T-helper 17 cell (primary cell): ENCODE measurements at places on chromosomes 1 and 21.

DNA sequence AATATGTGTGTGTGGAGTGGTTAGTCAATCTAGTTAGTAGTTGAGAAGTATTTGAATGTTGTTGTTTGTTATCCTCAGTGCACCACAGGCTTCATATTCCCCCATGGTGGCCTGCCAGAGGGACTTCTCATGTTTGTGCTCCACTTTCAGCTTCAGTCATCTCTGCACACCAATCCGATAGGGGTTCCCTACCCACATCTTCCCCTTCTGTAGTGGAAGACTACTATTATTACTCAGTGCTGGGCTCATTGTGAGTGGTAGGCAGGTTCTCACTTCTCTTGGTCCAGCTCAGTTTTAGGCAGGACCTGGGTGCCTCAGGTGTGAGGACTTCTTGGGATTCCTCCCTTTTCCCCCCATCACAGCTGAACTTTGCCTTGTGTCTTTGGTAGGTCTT lies 14.2 kb downstream of the MT1HL1 start:
- DNase-seq = no peak

DNA sequence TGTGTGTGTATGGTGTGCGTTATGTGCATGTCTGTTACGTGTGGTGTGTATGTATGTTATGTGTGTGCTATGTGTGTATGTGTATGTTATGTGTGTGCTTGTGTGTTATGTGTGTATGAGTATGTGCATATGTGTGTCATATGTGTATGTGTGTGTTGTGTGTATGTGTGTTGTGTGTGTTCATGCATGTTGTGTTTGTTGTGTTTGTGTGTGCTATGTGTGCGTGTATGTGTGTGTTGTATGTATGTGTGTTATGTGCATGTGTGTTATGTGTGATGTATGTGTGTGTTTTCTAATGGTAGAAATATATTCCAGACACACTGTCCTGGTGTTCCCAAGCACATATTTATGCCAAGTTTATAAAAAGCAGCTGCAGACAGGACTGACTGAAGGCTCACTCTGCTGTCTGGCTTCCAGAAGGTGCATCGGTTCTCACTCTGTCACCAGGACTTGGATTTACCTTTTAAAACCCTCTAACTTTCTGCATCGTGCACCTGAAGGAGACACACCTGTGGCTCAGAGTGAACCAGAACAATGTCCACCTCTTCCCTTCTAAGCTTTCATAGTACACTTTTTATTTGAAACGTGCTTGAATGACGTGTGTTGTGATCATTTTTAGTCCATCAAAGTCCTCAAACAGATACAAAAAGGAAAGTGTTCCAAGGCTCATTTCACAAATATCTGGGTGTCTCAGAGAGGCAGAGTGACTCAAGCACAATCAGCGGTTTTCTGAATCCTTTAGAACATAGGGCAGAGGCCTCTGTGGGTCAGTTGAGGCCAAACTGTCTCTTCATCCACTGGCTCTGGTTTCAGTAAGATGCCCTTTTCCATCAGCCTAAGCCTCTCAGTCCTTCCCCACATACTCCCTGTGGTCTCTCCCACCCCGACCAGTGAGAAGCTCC lies 49.9 kb downstream of the TOMM20 start:
- DNase-seq = no peak

DNA sequence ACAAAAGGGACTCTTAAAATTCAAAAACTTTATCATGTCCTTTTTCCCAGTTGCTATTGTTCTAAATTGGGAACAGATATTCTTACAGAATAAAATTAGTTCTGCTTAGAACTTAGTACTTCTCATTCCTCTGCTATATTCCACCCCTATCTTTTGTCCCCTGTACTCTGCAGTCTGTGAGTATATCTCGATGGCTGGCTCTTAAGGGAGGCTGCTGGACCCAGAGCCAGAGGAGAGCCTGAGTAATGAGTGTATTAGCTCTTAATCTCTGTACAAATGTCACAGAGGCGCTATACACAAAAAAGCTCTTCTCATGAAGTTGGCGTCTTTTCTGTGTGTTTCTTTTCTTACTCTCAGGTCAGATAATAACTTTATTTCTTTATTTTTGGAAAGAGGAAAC lies 423.4 kb downstream of the ZP4 start:
- no peak for DNase-seq

DNA sequence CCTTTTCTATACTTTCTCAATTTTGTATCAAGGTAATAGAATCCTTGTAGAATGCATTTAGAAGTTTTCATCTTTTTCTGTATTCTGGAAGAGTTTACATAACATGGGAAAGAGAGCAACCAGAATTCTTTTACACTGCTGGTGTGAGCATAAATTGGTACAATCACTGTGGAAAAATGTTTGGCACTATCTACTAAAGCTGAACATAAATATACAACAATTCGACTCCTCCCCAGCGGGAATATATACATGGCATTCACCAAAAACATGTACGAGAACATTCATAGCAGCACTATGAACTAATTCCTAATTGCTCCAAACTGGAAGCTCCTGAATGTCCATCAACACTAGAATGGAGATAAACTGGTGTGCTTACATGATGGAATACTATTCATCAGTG lies 1.8 kb upstream of the ACBD6 start:
- no peak for DNase-seq

DNA sequence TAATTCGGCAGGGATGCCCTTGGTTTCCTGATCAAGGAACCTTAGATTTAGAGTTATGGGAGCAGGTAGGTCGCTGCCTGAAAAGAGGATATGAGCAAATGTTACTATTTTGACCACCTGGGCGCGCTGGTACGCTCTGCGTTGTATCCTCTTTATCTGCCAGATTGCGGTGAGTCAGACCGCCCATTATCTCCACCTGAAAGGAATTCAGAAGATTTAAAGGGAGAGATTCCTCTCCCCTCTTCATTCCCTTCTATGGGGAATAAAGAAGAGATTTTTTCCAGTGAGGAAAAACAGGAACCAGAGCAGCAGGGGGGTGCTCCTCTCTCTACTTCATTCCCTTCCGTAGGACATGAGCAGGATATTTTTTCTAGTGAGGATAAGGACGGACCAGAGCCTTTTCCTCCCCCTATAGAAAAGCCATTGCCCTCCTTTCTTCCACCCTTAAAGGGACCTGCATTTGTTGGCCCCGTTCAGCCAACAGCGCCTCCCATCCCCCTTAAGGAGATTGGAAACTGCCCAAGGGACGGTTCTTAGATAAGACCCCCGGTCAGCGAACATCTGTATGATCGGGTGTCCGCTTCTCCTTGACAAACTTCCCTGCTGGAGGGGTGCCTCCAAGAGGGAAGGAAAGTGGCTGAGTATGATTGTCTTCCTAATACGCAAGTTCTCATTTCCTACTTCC lies 34.1 kb downstream of the CLCA1 start:
- DNase-seq = no peak

- DNase-seq = no peak
These were observed 20.3 kb downstream of the AJAP1 start for GRCh38 chr1:4674676-4675075.

DNA sequence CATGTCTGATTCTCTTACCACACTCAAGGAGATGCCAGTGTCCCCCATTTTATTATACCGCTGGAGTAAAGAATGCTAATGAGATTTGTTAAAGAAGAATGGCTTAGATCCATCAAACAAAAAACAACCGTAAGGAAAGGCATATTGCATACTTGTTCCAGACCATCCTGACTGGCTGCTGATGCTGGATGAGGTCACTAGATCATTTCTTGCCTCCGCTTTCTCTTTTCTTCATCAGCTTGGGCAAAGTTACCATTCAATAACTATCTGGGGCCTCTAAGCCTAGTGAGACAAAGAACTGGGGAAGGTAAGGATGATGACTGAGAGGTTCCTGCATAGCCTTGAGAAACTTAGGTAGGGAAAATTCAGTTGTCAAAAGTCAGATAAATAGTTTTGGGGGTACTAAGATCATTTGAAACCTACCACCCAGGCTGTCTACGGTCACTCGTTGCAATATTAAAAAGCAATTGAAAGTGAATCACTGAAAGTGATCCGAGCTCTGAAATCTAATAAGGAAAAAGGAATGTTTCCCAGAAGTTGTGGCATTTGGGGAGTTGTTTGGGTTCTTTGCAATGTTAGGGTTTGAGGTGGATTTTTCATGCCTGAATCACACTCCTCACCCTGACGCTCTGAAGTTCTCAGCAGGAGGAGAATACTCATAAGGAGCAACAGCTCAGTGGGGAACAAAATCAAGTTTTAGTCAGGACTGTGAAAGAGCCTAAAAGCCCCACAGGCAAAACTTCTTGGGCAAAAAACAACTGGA lies 176.8 kb downstream of the HHIPL2 start:
- DNase-seq = no peak

GRCh38 chr1:205980237-205980870 lies 22.8 kb downstream of the RAB7B start:
- DNase-seq = no peak

- no peak for DNase-seq
These were observed 137.7 kb downstream of the COL11A1 start for GRCh38 chr1:102970496-102971078.

DNA sequence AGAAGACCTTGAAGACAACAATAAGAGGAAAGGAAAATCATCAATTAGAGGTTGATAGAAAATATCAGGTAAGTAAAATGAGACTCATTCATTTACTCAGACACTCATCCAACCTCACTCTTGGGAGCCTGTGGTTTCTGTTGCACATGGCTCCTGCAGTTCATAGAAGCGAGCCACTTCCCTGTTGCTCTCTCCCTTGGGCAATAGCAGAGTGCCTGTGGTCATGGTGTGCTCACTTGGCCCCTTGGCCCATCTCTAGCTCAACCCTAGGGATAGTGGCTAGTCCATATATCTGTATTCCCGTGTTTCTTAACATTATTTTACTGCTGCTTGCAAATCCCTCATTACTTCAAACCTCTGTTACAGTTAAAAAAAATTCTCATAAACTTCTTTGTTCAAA lies 368.6 kb downstream of the PTPRC start:
- DNase-seq = no peak

GRCh38 chr1:12434174-12434573 lies 183.8 kb downstream of the DHRS3 start:
- DNase-seq = no peak

DNA sequence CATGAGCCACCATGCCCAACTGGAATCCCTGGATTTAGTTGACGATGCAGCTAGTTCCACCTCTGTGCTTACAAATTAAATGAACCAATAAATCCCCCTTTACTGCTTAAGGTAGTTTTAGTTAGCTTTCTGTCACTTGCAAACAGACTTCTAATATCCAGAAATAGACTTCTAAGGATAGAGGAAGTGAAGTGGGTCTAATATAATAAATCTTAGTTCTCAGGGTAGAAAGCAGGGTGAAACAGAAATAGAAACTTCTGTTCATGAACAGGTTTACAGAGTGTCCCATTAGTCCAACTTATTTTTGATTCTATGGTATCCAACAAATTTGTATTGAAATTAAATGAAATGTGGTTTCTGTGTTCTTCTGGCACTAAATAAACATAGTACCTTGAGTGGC lies 20.1 kb downstream of the BCAS2 start:
- DNase-seq = no peak

DNA sequence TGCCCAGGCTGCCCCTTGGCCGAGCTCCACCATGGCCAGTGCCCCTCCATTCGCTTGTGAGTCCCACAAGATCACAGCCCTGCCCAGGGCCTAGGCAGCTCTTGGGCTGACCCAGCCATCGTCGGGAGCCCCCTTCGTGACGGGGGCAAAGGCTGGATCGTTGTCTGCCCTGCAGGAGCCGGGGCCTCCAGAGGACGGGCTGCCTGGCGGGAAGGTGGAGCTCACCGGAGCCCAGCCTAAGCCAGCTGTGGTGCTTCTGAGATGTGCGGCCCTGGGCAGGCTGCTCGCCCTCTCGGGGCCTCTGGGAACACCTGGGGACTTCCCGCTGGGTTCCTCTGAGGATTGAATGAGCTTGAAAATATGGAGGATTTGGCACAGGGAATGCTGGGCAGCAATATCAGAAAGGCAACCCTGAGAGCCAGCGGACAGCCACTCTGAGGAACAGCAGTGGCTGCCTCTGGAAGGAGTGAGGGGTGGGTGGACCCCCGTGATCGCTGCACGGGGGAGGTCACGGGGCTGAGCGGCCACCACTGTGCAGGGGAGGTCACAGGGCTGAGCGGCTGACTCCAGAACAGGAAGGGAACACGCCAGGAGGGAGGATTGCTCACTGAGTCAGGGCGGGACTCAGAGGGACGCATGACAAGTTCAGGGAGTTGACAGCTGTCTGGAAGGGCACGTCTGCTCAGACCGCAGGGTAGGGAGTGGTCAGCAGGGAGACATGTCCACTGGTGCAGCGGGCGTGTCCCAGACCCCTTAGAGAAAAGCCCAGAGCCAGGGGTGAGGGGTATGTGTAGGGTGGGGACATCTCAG lies 19.3 kb downstream of the TP73 start:
- no peak for DNase-seq

DNA sequence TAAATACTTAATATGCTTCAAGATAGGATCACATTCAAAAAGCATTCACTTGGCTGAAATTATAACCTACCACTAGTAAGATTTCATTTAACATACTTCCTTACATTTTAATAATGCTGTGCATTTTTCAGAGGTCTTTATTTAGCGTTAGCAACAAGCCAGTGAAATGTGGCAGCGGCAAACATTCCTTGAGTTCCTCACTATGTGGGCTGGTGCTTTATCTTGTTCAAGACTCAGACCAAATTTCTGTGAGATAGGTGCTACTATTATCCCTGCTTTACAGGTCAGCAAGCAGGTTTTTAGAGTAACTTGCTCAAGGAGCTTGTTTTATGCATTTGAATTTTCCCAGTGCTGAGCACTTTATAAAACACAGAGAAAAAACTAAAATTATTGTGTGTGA lies 132.7 kb downstream of the PLPPR4 start:
- DNase-seq = no peak

DNA sequence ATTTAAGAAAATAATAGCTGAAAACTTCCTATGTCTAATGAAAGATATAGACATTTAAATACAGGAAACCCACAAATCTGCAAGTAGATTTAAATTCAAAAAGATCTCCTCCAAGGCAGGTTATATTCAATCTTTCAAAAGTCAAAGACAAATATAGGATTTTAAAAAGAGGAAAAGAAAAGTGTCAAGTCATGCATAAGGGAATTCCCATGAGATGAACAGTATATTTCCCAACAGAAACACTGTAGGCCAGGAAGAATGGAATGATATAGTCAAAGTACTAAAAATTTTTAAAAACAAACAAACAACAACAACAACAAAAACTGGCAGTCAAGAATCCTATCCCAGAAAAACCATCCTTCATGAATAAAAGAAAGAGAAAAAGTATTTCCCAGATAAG lies 806.5 kb upstream of the BRINP3 start:
- DNase-seq = no peak

DNA sequence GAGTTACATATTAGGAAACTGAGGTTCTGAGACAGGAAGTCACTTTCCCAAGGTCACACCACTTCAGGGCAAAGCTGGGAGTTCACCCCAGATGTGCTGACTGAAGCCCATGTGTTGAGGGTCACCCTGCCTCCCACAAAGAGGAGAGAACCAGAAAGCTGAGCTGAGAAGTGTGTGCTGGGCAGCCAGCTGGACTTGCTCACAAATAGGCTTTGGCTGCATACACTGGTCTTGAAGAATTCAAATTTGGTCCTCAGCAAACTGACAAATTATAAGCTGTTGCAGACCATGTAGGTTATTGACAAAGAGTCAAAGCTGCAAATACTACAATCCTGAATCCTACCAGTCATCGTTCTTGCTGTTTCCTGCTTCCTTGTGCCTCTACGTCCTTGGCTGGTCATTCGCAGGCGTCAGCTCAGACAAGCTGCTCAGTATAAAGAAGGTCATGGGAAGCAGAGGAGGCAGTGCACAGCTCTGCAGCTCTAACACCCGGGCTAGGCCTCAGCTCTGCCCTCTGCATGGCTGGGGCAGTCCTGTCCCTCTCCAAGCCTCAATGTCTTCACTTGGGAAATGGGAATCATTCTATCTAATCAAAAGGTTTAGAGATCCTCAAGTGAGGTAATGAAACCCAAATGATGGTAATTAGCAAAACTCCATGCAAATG lies 40.0 kb downstream of the CDCP2 start:
- no peak for DNase-seq
